ENCODE measurements at places on chromosomes 11 and 22. TPM values are rescaled to one million over a fixed set of nuclear protein-coding genes. Genes with fewer than 3 reads are reported as not detected.

CCDC15 gene
- 2.4 TPM for total RNA-seq

- H3K27me3 ChIP-seq, result no peaks in the 10 kb centered on the region
- peaks cover 23% of the 10 kb centered on the region for H3K4me1 ChIP-seq
- H3K4me3 ChIP-seq, result no peak overlapping the region
- no peak for DNase-seq
Observed at GRCh38 chr22:41485033-41485432, 16.1 kb downstream of the ACO2 start.

TRIM29 gene
- total RNA-seq, result 0.54 TPM

F2 gene
- total RNA-seq, result 0.47 TPM

DNA sequence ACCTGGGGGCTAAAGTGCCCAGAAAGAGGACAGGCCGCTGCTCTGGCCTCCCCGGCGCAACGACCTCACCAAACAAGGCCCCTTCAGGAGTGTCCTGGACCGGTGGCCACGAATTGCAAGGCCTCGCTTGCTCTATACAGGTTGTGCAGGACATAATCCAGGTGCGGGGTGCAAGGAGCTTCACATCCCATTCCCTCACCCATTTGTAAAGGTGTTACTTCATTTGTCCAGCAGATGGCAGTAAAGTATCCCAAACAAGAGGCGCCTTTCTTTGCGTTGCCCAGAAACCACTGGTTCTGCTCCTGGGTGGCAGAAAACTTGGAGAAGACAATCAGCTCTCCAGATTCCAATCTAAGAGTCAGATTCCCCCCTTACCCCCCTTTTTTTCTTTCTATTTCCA lies 35.9 kb upstream of the PRDM11 start:
- no peaks in the 10 kb centered on the region for H3K27me3 ChIP-seq
- no peaks in the 10 kb centered on the region for H3K4me1 ChIP-seq
- no peaks in the 10 kb centered on the region for H3K36me3 ChIP-seq
- no peak overlapping the region for H3K4me3 ChIP-seq

OTOG gene
- 0.07 TPM for total RNA-seq

All from HCT116 (cell line).